ENCODE measurements at places on chromosomes 5 and 9.

DNA sequence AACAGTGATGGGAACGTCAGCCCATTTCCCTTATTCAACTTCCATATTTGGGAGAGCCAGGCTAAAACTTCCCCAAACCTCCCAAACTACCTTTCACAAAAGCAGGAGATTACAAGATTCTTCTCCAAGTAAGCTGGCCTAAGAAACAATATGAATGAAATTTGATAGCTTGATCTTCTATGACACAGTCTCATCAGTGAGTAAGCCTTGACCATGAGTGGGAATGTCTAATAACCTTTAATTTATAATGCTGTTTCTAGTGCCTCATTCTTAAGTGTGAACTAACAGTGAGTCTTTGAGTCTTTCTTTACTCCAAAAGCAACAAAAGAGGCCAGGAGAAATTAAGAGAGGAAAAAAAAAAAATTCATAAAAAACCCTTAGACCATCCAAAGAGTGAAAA is 1379.9 kb downstream of the EFNA5 start:
- DNase-seq: no peak

DNA sequence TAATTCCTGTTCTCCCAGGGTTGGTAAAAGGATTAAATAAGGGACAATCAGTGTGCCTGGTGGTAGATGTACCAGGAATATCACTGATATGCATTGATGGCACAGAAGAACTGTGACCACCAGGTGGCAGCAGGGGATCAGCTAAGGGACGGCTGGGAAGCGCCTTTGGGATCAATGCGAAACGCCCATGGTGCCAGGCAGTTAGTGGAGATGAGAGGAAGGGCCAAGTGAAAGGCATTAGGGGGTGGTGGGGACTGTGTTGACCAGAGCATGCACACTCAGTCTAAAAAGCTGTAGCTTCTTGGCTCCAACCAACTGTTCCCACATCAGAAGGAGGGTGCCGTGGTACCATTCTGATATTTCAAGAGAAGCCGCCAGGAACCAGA is 55.6 kb downstream of the ARHGEF37 start:
- no peak for DNase-seq

- no peak for DNase-seq
These were observed 77.1 kb upstream of the KLF4 start for GRCh38 chr9:107566611-107567061.

DNA sequence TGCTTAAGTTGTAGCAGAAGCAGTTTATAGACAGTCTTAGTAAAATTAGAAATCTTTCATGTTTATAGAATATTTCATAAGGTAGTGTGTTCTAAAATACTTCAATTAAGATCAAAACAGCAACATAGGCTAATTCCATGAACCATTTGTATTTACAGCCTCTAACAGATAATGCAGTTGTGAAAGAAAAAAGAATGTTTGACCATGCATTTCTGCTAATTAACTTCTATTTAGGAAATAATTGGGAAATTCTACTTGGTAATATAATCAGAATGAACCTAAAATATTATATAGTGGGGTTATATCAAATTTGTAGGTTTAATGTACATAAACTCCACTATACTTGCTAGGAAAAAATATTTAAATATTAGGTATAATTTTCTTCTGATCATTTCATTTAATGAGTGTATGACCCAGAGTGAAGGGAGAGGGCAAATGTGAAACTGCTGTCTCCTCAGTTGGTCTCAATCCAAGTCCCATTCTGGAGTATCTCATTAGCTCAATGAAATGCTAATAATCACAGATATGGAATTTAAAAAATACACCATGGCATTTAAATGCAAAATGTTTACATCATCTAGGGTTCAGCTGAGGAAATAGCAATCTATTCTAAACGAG is 34.9 kb downstream of the ALDH1A1 start:
- no peak for DNase-seq

DNA sequence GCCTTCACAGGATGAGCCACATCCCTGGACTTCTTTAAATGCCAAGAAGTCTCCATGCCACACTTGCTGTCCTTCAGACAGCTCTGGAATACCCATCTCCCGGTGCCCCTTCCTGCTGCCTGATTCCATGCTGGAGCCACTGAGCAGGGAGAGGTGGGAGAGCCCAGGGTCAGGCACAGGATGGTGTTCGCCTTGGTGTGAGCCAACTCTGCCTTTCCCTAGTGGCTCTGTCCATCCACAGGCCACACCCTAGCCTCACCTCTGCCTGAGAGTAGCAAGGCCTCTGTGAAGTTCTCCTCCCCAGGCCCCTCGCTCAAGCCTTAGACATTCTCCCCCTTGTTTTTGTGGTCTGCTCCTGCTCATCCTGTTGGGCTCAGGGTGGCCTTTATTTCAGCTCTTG is 54.2 kb upstream of the ANGPTL2 start:
- no peak for DNase-seq

DNA sequence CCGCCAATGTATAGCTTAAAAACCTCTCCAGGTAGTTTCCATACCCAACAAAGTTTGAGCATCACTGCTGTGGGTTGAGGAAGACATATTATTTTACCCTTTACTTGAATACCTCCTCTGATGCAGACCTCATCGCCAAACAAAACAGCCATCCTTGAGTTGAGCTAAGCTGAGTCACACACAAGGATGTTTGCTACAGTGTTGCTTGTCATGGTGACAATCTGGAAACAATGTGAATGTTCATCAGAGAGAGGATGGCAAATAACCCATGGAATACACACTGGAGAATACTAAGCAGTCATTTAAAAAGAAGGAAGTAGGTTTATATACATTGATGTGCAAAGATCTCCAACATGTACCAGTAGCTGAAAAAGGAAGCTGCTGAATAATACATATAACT is 41.1 kb upstream of the TCF7 start:
- no peak for DNase-seq

GRCh38 chr5:134451936-134452505 is 40.3 kb upstream of the CDKN2AIPNL start:
- no peak for DNase-seq

DNA sequence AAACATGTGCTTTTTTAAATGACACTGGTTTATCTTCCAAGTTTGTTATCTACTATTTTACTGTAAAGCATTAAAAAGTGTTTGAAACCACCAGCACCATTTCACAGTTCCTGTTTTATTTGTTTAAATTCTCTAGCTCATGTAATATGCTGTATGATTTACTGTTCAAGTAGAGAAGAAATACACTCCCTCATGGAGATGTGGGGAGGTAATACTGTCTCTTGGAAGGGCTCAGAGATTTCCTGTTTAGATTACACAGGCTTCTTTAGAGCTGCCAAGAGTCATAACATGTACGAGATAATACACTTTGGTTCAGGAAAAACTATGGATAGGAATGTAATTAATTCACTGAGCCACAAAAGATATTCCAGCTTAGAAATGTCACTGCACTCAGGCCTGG is 135.0 kb upstream of the CCDC152 start:
- no peak for DNase-seq

- DNase-seq: no peak
These were observed 7.3 kb downstream of the GPBP1 start for GRCh38 chr5:57181154-57181553.

GRCh38 chr5:67243349-67243748 is 46.8 kb upstream of the CD180 start:
- DNase-seq: no peak

GRCh38 chr5:26807231-26808199 is 230.9 kb downstream of the CDH9 start:
- DNase-seq: no peak

- no peak for DNase-seq
These were observed 376 bp downstream of the GOLGA1 start for GRCh38 chr9:124940521-124940893.

- DNase-seq: no peak
These were observed 11.3 kb downstream of the FOXD1 start for GRCh38 chr5:73437101-73437776.

GRCh38 chr9:113545068-113545467 is 81.5 kb downstream of the RGS3 start:
- DNase-seq: no peak

DNA sequence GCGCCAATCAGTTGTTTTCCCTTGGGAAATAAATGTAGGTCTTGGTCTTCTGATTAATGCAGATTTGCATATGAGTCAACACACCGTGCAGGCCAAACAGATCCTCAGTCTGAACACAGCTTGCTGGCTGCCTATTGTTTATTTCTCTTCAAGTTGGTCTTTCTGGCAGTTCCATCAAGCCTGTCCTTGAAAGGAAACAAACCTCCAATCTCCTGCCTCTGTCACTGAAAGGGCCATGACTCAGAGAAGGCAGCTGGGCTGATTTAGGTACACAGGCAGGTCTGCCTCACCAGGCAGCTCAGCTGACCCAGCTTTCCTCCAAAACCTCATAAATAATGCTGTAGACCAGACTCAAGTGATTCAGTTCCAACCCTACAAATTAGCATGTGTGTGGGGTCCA is 175.9 kb downstream of the MAN2A1 start:
- DNase-seq: no peak

Measured in keratinocyte (primary cell).